CD4-positive, alpha-beta T cell treated with Interleukin-15 for 4 hours (primary cell): ENCODE measurements at places on chromosomes 7 and 10.

DNA sequence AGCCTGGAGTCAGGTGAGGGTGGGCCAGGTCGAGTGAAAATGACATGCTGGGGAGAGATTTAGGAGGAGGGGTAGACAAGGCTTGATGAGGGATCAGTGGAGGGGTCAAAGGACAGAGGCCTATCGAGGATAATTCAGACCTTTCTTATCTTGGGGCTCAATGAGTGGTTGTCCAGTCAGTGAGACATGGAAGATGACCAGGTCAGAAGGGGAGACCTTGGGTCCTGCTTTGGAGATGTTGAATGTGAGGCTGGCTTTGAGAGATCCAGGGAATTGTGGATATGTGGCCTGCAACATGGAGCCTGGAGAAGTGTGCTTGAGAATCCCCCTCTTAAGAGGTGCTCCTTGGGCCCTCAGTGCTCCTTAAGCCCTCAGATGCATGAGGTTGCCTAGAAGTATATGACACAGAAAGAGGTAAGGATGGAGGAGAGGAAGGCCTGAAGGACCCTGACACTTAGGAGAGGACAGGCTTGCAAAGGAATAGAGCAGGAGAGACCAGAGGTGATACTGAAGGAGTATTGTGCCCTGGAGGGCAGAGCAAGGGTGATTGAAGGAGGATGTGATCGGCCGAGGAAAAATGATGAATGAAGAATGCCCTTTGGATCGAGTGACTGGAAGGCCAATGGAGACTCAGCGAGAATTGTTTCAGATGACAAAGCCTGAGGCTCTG lies 129.8 kb upstream of the GPR26 start:
- no peak for DNase-seq

GRCh38 chr7:29146888-29147609 lies 712 bp upstream of the CPVL start:
- no peak for DNase-seq

- DNase-seq, result no peak
These were observed 19.6 kb upstream of the PAPSS2 start for GRCh38 chr10:87640043-87640442.

DNA sequence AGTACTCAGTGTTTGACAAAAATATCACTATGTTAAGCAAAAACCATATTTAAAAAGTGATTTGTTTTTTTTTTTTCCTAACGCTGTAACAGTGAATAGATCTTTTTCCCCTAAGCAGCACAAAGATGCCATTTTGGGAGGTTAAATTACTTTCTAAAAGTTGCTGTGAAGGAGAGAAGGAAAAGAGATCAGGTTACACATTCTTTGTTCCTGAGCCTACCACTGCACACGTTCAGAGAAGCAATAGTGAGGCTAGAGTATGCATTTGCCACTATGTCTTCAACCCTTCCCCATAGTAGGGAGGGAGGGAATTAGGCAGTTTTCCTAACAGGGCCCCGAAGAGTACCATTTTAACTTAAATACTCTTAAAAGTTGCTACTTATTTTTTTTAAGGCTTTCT lies 38.9 kb downstream of the BMPR1A start:
- no peak for DNase-seq

- DNase-seq, result peak; percentile 15
These were observed 42.2 kb upstream of the HSPB1 start for GRCh38 chr7:76260171-76260703.

DNA sequence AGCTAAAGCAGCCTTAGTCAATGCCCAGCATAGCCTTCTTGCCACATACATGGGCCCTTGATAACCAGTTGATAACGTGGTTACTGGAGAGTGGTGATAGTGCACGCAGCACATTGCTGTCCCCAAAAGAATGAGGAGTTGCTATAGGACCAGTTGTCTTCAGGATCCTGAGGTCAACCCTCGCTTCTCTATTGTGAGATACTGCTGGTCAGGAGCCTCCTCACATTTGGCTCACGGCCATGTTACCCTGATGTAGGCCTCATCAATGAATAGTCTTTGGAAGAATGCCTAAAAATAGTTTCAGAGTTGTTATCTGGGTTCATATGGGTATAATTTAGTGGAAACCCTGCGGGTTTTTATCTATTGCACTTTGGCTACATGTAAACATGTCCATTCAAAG lies 230.7 kb downstream of the VTI1A start:
- no peak for DNase-seq

DNA sequence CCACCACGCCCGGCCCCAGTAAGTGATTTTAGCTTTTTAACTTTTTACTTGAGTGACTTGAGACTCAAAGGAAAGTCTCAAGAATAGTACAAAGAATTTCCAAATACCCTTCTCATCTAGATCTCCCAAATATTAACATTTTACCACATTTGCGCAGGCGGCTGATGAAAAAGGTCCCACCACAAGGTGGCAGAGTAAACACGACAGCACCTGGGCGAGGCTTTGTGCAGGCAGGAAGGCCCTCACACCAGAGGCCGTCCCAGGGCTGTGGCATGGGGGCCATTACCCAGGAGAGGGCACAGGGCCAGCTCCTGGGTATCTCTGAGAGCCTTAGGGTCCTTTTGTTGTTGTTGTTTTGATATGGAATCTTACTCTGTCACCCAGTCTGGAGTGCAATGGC lies 50.0 kb upstream of the WIPI2 start:
- DNase-seq, result peak; percentile 40
